Amygdala (tissue), 56 donors: ENCODE measurements at places on chromosomes 12 and 14.

GRCh38 chr12:131222329-131223139, 268.8 kb downstream of the ADGRD1 start:
- DNase-seq = no peak

- DNase-seq = no peak
Observed at GRCh38 chr12:19842116-19842515, 402.8 kb downstream of the AEBP2 start.

GRCh38 chr14:91202234-91202974, 42.1 kb downstream of the GPR68 start:
- DNase-seq = no peak

DNA sequence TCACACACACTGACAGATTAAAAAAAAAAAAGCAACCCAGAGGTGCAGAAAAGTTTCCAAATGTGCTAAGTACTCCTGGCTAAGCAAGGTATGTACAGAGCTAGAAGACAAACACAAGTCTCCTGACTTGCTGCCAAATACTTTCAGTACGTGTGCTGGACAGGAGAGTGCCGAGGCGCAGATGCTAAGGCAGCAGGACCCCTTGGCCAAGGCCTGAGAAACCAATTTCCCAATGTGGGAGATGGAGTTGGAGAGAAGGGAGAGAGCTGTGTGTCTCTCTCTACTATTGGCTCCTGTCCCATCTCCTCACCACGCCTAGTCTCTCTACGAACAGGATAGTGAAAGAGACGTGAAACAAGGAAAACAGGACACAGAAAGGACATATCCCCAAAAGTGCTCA, 5.3 kb downstream of the SPRYD3 start:
- DNase-seq = no peak

DNA sequence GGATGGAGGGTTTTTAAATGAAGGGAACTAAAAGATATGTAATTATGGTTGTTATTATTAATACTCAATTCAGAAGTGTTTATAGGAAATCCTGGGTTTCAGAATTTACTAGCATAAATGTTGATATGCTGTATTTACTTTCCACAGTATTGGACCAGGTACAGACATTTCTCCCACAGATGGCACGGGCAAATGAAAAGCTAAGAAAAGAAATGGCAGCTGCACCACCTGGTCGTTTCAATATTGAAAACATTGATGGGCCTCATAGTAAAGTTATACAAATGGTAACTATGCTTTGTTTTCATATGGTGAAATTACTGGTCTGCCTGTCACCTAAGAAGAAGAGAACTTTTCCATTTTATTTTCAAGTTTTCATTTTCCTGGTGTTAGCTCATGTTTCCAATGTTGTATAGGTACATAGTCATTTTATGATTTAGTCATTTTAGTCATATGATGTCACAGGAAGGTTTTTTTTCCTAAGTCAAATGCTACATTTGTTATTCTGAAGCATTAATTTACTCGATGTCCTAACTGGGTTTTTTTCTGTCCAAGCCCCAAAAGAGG, 5.5 kb downstream of the NOPCHAP1 start:
- no peak for DNase-seq

DNA sequence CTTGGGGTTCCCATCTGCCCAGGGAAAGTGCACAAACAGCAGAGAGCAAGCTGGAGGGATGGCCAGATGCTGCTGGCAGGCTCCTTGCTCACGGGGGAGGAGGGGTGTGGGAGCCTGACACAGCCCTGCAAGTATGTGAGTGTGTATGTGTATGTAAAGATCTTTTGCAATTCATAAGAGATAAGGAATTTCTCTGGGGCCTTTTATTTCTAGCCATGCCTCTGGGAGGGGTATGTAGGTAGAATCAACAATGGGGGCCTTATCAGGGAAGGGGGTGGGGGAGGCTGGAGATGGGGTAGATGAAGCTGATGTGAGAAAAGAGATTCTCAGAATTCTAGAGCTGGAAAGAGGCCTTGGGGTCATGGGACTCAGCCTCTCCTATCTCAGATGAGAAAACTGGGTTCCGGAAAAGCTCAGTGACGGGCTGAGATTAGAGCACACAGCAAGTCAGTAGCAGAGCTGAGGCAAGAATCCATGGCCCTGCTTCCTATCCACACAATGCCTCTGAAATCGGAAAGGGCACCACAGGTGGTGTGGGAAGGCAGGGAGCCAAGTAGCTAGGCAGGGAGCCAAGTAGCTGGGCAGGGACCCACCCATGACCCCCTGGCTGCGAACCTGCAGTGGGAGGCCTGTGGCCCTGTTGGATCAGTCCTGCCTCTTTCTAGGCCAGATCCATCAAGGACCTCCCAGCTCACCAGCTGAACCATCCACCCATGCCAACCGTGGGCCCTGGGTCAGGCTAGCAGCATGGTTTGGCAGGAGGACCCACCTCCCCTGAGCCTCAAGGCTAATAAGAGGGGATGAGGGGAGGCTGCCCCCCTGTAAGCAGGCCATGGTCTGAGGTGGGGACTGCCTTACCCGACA, 54.7 kb downstream of the PLEKHG3 start:
- no peak for DNase-seq

DNA sequence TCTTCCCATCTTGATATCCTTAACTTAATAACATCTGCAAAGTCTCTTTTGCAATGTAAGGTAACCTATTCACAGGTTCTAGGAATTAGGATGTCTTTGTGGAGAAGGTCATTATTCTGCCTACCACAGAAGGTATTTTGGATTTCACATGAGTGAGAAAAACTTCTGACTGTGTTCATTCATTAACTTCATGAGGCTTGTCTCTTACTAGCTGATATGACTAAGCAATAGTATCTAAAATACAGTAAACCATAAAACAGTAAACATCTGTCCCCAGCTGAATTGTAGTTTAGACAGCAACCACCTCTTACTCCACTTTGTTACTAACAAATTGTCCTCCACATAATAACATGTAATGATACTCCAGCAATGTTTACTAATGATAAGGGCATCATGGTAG, 198.1 kb downstream of the SEC23A start:
- no peak for DNase-seq

GRCh38 chr14:105165761-105166485, 2.7 kb downstream of the JAG2 start:
- no peak for DNase-seq

- DNase-seq = no peak
Observed at GRCh38 chr12:121580959-121581685, at the start of gene KDM2B. Gene KDM2B (minus strand): TSS chr12:121581023. CDS start chr12:121580911, 112 bp downstream.

DNA sequence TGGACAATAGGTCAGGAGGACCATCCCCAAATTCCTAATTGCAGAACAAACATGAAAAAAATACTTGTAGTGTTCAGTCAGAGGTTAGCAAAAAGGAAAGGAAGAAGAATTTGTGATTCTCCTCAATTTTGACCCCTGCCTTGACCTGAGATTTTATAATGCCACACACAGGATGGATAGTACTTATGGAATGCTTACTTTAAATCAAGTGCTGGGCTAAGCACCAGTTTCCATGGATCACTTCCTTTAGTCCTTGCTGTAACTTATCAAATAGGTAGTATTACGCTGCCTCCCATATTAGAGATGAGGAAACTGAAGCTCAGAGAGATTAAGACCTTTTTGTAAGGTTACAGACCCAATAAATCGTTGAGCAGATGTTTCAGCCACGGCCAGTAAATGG, 81.2 kb upstream of the OVCH1 start:
- DNase-seq = no peak

- DNase-seq = no peak
Observed at GRCh38 chr14:21072031-21072473, 1.9 kb downstream of the ARHGEF40 start.

DNA sequence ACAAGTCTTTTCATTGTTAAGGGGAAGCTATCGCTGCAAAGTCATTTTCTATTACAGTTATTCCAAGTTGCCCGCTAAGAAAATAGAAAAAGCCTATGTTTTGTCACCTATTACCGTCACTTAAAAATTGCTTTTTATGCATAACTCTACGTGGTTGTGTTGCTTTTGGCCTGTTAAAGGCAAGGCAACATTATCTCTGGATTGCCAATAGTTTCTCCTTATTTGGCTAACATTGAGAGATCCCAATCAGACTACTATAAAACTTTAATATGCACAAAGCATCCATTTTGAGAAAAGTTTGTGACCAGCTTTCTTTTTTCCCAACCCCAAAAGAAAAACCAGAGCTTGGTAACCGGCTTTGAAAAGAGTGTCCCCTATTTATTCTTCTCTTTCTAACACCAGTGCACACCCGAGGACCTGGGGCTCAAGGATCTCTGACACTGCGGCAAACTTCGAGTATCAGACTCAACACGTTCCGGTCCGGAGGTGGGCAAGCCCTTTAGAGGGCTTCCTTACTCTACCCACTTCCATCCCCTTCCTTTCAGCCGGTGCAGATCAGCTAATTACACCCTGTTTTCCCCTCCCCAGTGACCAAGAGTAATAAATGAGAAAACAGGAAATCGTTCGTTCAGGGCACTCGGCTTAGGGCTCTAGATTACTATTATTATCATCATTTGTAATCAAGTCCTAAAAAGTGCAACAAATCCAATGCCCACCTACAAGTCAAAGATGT, 1.2 kb downstream of the PPP1R12A start:
- no peak for DNase-seq

- DNase-seq = no peak
Observed at GRCh38 chr12:51922762-51923505, 15.6 kb downstream of the ACVRL1 start.

DNA sequence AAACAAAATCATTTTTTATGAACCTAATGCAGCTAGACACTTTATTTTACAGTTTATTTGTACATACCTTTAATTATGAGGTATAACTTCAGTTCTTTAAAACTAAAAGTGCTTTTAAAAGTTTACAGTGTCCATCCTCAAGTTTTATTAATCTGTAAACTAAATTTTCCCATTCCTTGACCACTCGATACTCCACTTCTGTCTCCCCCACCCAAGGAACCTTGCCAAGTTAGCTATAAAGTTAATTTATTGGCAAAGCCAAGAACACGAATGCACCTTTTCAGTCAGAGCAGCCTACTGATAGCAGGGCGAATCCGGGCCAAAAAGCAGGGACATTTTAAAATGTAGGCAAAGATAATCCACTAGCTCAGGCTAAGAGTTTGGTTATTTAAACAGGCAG, 29.6 kb downstream of the NAA30 start:
- DNase-seq = no peak

- no peak for DNase-seq
Observed at GRCh38 chr14:21136024-21136423, 19.8 kb downstream of the OR5AU1 start.

DNA sequence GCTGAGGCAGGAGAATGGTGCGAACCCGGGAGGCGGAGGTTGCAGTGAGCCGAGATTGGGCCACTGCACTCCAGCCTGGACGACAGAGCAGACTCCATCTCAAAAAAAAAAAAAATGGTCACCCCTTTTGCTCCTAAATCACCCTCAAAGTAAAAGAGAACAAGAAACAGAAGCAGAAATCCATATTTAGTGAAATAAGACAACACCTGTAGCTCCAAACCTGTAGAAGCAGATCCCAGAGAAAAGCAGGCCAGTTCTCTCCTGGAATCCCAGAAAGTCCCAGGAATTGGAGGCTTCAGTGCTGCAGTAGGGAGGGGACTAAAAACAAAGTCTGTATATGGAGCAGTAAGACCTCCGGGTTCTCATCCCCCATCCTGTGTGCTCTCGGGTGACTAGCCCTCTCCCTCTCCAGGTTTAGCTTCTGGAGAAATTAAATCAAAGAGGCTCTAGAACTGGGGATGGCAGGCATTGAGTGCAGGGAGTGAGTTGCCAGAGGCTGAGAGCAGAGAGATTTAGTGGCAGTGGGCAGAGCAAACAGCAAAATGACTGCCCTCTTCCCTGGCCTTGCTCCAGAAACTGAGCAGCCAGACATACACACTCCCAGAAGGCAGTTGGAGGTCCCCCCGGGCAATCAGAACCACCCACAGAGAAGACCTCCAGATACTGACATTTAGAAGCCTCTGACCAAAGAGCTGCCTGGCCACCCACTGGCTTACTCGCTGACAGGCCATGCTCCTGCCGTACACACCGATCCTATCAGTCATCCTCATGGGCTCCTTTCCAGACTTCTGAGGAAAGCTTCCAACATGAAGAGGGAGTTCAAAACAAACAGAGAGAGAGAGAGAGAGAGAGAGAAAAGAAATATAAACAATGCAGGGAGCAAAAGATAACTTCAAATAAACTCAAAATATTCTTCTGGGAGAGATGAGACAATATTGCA, 6.3 kb upstream of the MLXIP start:
- no peak for DNase-seq

- DNase-seq = no peak
Observed at GRCh38 chr12:124479680-124480468, 87.5 kb downstream of the NCOR2 start.

GRCh38 chr12:54359762-54360351, 4.4 kb downstream of the GPR84 start:
- no peak for DNase-seq

DNA sequence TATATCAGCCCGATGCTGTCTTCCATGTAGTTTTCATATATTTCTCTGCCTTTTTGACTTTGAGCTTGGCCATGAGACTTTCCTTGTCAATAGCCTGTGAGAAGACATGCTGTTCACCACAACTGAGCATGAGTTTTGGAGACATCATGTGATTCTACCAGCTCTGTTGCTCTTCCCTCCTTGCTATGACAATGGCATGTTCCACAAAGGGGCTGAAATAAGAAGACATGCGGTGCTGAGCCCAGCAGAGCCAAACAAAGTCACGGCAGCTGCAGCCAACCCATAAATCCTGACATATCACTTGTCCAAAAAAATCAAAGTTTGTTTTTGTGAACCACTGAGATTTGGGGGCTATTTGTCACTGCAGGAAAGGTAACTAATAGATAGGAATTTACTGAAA, 343.4 kb upstream of the KITLG start:
- DNase-seq = no peak

DNA sequence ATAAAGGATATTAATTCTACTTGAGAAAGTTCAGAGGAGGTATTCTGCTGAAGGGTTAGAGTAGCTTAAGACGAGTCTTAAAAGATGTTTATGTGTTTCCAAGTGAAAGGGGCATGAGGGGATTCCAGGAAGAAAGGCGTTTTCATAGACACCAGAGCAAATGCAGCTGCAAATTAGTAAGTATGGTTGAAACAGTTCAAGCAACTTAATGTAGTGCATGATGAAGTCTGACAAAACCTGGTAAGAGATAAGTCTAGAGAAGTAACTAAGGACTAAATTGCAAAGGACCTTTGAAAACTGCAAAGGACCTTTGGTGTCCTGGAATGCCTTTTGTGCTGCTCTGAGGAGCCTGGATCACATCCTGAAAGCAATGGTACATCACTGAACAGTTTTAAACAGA, 11.5 kb downstream of the LUM start:
- DNase-seq = no peak

DNA sequence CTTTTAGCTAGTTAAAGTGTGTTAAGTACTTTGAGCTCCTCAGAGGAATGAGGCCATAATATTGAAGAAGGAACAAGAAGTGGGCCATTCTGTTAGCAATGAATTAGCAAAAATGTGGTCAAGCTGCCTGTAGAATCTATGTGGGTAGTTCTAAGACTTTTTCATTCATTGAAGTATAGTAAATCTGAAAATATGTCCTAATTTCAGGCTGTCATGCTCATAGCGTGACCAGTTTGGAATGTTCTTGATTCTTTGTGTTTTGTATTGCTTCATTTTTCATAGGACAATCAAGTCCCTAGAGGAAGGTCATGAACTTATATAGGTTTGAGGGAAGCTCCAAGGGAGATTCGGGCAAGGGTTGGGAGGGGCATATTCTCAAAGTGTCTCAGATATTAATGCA, 11.4 kb downstream of the ATP23 start:
- DNase-seq = no peak
